ENCODE measurements at places on chromosomes 16 and 17.

DNA sequence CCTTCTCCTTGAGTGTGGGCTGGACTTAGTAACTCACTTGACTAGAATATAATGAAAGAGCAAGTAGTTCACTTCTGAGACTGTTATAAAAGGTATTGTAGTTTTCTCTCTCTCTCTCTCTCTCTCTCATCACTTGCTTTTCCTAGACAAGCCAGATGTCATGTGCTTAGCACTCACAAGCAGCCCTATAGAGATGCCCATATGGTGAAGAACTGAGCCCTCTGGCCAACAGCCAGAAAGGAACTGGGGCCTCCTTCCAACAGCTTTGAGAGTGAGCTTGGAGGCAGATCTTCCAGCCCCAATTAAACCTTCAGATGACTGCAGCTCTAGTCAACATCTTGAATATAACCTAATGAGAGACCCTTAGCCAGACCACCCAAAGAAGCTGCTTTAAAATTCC is 440.5 kb downstream of the GRIN2A start:
- no peak for DNase-seq

- DNase-seq, result no peak
Measured at GRCh38 chr17:46100590-46100989, 92.6 kb downstream of the KANSL1 start.

DNA sequence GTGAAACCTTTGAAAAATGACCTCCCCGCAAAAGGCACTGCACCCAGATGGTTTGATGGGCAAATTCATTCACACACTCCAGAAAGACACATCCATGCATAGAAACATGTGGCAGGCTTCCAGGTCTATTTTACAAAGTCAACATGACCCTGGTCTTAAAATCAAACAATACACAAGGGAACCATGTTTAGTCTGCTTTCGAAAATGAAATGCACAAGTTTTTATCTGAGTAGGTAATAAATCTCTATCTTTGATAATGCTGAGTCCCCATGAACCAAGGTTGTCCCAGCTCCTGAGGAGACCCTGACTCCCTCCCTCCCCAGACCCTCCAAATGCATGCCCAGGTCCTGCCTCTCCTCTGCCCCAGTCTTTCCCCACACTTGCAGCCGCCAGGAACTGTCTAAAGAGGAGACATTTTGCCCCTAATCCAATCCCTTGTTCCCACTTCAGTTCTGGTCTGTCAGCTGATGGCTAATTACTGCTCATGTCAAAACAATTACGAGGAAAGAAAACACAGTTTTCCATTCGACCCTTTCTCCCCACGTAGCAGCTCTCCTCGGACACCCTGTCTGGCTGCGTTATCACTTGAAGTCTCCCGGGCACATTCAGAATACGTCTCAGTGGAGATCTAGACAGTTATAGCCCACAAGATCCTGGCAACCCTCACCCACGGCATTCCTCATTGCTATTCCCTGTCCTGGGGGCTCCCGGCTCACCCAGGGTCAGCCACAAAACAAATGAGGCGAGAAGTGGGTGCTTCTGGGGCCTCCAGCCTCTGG is 68.8 kb upstream of the RCVRN start:
- DNase-seq, result no peak

DNA sequence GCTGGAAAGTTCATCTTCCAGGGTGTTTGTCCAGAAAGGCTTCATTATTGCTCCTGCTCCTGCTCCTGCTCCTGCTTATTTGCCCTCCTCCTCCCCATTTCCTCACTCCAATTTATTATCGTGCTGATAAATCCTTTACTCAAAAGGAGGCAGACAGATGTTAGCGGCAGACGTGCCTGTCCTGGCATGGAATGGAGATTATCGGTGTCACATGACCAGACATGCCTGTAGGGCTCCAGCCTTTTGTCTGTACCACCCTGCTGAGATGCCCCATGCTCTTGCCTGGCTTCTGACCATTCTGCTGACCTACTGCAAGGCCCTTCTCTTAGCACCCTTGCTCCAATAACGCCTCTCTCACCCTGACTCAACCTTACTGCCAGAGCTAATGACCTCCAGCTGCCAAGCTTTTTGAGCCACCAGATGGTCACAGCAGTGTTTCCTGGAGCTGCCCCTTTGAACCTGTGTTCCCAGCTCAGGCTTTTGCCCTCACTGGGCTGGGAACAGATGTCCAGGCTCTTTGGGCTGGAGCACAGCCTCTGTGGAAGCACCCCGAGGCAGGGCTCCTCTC is 12.8 kb downstream of the DNAH9 start:
- DNase-seq, result no peak

- DNase-seq, result no peak
Measured at GRCh38 chr16:9854675-9855074, 327.6 kb downstream of the GRIN2A start.

- no peak for DNase-seq
Measured at GRCh38 chr16:21959050-21959449, 5.9 kb downstream of the UQCRC2 start.

GRCh38 chr16:20681821-20682760 is 15.4 kb downstream of the ACSM1 start:
- DNase-seq, result no peak

GRCh38 chr16:67399749-67400704 is 6.7 kb upstream of the TPPP3 start:
- DNase-seq, result no peak

GRCh38 chr16:75471723-75472633 is 7.5 kb upstream of the TMEM170A start:
- peak; percentile 35 for DNase-seq

- DNase-seq, result no peak
Measured at GRCh38 chr17:42132941-42133340, 10.3 kb downstream of the HSPB9 start.

- no peak for DNase-seq
Measured at GRCh38 chr17:1039123-1039507, 42.2 kb downstream of the TIMM22 start.

DNA sequence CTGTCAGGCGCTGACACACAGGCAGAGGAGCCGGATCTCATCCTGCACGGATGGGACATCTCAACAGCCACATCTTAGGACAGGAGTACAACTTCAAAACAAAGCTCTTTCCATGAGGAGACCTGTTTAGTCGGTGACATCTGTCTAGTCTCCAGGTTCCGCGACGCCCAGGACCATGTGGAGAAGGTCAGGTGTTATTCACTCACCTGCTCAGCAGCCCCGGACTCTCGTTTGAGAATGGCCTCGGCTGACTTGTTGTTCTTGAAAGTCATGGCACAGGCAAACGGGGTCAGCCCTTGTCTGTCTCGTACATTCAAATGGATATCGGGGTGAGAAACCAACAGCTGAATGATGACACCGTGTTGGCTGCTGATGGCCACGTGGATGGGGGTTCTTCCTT is 35.7 kb downstream of the CYB5D2 start:
- no peak for DNase-seq

GRCh38 chr16:72960101-72960500 is 87.8 kb downstream of the ZFHX3 start:
- DNase-seq, result no peak

DNA sequence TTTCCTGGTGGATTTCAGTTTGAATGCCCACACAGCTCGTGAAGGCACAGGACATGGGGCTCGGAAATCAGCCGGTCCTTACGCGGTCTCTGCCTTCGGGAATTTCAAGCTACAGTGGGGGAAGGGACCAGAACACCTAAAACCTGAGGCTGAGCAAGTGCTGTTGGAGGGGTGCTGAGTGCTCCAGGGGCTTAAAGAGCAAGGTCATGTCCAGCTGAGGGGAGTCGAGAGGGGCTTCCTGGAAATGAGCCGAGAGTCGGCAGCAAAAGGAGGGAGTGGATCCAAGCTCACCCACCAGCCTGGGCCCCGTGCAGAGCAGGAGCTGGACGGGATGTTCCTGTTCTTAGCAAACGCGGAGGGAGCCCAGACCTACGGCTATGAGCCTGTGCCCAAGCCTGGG is 73.2 kb upstream of the RPL38 start:
- DNase-seq, result no peak

- DNase-seq, result peak; percentile 6
Measured at GRCh38 chr16:76345163-76345661, 68.0 kb downstream of the CNTNAP4 start.
